ENCODE measurements at places on chromosomes 3 and 15.

- DNase-seq, result no peak
Measured at GRCh38 chr15:90691982-90692773, 25.0 kb upstream of the BLM start.

DNA sequence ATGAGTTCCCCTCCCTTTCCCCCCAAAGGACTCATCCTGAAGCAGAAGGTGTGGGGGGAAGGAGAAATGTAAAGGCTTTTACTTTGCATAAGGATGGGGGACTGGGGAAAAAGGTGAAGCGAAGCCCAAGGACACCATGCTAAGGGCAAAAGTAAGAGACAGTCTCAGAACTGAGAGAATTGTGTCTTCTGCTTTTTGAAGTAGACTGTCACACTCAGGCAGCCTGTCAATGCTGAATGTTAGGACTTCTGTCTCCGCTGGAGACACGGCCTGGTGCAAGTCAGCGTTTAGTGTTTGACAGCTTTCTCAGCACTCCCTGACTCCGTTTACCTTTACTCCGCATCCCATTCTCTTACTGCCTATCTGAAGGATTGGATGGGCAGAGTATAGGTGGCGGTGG is 13.8 kb downstream of the RBM5 start:
- no peak for DNase-seq

- DNase-seq, result no peak
Measured at GRCh38 chr15:96359616-96360521, 29.4 kb downstream of the NR2F2 start.

DNA sequence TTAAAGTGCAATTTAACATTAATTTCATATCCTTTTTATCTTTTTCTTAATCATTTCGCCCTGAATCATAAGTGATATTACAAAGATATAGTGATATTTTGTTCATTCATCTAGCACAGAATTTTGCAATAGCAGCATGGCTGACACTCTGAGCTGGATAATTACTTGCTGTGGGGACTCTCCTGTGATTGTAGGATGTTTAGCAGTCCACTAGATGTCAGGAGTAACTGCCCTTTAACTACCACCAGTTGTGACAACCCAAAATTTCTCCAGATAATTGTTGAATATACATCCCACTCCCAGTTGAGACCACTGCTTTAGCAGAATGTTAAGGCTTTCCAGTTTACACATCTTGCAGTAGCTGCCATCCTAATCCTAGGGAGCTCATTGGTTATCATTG is 196.8 kb upstream of the MBNL1 start:
- no peak for DNase-seq

GRCh38 chr3:58066842-58067241 is 58.6 kb downstream of the FLNB start:
- no peak for DNase-seq

- DNase-seq, result no peak
Measured at GRCh38 chr3:74489050-74489792, 125.2 kb downstream of the CNTN3 start.

- DNase-seq, result no peak
Measured at GRCh38 chr3:67291287-67292252, 293.5 kb downstream of the KBTBD8 start.

GRCh38 chr3:53180305-53181023 is 19.5 kb downstream of the PRKCD start:
- DNase-seq, result no peak

DNA sequence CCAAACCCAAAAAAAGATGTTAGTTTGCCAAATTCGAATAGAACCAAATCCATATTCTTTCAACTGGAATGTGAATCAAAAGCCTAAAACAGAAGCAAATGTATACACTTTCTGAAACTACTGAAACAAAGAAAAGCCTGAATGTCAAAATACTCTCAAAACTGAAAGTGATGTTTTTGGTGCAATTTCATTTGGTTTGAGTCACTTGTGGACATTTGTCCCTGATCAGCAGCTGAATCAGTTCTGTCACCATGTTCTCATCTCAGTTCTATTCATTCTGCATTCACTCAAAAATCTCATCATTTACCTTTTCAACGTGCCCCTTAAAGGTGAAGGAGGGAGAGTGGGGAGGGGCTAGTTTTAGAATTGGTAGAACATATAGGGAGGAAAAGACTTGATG is 266.8 kb downstream of the ABHD5 start:
- DNase-seq, result no peak

DNA sequence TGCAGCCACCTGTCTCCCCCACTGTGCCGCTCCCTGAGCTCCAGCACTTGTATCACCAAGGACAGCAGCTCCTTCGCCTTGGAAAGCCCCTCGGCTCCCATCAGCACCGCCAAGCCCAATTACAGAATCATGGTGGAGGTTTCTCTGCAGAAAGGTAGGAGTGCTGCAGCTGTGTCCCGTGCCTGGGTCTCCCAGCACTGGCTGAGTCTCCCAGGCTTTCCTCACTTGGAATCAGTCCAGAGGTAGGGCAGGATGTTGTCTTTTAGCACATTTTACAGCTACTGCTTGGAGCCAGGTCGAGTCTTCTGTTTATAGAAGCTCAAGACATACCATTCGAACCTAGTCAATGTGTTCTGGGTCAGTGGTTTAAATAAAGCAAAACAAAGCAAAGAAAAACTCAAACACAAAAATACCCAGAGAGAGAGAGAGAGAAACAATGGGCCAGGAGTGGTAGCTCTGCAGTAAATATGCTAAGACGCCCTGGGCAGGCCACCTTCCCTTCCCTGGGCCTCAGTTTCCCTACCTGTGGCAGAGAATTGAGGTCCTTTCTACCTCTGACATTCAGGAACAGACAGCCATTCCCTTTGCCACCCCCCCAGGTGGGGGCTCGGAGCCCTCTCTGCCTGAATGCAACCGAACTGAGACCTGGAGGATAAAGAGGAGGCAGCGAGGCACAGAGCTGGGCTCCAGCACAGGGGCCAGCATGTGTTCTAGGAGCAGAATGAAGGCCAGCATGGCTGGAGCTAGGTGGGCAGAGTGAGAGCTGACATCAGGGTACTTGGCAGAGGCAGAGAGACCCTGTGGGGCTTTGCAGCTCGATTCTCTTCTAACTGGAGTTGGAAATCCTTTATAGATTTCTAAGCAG is 44.1 kb downstream of the STARD5 start:
- DNase-seq, result no peak

DNA sequence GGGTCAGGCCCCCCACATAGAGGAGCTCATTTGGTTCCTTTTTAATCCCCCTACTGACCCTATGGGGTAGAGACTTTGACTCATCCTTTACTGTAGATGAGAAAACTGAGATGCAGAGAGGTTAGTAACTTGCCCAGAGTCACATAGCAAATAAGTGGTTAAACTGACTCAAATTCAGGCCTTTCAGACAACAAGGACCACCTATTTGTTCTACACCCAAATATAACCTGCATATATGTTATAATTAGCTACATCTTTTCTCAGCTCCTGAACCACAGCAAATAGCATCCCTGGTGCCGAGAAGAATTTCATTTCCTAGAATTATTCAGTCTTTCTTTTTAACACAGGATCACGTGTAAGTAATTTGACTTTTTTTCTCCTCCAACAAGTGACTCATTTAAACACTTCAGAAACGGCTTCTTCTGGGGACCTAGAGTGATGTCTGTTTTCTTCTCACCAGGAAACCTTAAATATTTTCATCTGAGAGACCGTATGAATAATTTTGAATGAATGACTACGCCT is 57.4 kb downstream of the MGLL start:
- no peak for DNase-seq

GRCh38 chr3:139541532-139542288 is 2.2 kb upstream of the RBP1 start:
- DNase-seq, result no peak

DNA sequence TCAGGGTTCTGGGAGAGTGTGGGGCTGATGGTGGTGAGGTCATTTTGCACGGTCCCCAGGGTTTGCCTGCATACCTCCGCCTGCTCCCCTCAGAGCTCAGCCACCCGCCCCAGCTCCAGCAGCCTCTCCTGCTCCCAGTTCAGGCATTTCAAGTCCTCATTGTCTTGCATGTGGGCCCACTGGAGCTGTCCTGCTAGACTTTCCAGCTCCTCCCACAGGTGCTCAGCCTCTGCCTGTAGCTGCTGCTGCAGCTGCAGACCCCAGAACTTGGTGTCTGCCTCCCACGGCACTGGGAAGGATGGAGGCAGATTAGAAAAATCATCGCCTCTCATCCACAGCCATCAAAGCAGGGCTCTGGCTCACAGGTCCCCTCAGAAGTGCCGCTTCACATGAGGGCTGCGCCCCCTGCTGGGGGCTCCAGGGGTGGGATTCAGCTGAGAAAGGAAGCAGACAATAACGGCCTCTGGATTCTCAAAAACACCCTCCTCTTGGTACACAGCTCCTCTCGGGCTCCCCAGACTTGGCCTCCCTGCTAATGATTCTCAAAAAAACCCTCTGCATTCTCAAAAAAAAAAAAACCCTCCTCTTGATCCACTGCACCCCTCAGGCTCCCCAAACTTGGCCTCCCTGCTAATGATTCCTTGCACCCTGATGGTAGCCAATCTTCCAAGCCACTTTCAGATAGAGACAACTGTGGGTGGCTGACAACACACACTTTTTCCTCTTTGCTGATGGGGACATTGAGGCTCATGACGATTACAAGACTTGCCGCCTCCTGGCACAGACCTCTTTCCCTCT is 89.3 kb upstream of the C2CD4B start:
- DNase-seq, result peak; percentile 53

GRCh38 chr3:13162549-13163320 is 89.5 kb upstream of the IQSEC1 start:
- DNase-seq, result no peak

GRCh38 chr3:147672436-147672835 is 263.3 kb downstream of the ZIC1 start:
- DNase-seq, result no peak

DNA sequence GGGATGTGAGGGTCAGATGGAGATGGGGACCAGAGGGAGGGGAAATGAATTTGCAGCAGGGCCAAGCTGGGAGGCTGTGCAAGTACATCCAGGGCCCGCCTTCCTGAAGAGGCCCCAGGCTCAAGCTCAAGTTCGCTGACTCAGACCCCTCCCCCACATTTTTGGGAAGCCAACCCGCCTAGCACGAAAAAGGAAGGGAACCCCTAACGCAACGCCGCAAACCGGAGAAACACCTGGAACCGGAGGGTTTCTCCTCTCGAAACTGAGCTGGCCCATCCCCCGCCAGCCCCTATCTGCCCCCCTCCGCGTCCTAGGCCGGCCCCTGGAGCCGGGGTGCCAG is 624 bp downstream of the AP3B2 start:
- DNase-seq, result no peak

GRCh38 chr15:39354189-39354588 is 226.7 kb upstream of the THBS1 start:
- no peak for DNase-seq

DNA sequence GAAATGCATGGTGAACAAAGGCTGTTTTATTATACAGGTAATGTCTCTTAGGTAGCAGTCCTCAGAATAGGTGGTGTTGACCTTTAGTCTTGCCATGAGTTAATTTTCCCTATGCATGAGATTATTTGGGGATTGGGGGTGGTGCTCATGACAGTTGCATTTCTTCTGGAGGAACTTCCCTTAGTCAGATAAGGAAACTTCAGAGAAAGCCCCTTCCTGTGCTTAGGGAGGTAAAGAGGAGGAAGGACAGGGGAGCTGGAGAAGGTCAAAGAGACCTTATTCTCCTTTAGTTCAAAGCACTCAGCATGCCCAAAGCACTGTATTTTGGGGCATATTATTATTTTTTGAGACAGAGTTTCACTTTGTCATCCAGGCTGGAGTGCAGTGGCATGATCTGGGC is 47.7 kb downstream of the ZBTB11 start:
- DNase-seq, result no peak

- DNase-seq, result no peak
Measured at GRCh38 chr3:122555275-122556071, 8.6 kb downstream of the PARP9 start.

- no peak for DNase-seq
Measured at GRCh38 chr15:43239732-43240491, 19.1 kb upstream of the EPB42 start.

DNA sequence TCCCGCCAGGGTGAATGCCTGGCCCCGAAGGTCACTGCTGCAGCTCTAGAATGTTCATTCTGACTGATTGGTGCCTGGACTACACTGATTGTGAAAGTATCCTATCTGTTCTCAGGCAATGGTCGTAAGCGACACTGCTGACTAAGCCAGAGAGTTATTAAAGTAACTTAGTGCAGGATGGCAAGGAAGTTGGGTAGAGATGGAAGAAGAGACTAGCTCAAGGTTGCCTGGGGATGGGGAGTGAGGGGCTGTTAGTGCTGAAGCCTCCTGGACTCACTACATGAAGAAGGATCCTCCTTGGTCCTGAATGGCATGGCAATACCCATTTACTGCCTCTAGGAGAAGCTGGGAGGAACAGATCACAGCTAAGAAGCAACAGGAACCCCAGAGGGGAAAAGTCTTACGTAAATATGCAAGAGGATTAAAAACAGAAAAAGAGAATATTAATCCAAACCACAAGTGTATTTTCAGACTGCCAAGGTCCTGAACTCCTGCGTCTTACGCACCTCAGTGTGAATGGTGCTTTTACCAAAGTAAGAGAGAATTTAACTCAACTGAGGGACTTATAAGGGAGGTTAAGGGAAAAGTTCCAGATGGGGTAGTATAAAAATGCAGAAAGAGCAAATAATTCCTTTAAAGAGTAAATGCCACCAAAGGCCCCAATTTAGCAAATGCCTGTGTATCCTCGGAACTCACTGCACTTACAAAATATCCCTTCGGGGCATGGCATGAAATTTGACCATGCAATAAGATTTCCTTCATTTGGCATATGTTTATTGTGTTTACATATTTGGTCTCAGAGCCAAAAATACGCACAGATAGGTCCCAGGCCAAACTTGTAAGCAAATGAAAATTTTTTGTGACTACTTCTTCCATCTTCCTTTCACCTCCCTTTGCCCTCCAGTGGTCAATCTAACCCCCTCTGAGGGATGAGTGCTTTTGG is 64.0 kb upstream of the DGKG start:
- no peak for DNase-seq

- no peak for DNase-seq
Measured at GRCh38 chr3:28840976-28841376, 439.9 kb upstream of the RBMS3 start.

- no peak for DNase-seq
Measured at GRCh38 chr3:11810276-11810675, 36.4 kb downstream of the TAMM41 start.

DNA sequence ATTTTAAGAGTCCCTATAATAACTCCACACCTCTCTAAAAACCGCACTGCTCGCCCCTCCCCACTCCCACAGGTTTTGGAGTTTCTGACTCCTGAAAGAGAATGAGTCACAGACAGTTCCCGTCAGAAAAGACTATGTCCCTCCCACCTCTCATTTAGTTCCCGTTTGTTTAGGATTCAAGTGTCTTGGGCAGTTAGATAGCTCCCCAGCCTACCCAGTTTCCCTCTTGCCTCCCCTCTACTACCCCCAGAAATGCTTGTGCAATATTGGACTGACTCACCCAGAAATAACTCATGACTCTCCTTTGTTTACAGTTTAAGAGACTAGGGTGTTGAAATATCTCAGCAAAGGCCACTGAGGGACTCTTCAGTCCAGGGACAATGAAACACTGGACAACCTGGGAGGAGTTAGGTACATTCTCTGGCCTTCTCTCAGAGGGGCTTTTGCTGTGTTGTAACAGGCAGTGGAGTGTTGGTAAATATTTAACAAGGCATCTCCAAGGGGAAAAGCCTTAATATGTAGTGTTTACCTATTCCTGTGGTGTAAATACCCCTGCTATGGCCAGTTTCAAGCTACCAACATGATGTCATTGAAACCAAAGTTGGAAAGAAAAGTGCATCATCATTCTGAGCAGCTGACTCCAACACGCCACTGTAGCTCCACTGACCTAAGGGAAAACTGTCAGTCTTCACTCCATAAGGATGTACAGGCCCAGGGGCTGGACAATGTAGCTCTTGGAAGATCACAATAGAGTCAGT is 96.1 kb upstream of the CHD2 start:
- peak; percentile 85 for DNase-seq

All from stimulated activated naive CD4-positive, alpha-beta T cell treated with Interleukin-2 at 50 U/mL for 16 hours (primary cell).